ENCODE measurements at places on chromosomes 11 and 22.
A peak's percentile ranks its signal among the peaks of the same experiment; 100 is the strongest.

- no peak for DNase-seq
Measured at GRCh38 chr22:41974691-41975290, 5.5 kb downstream of the SEPTIN3 start.

GRCh38 chr11:45771566-45772448 lies 33.1 kb upstream of the SLC35C1 start:
- peak; percentile 36 for DNase-seq

GRCh38 chr11:94650756-94651155 lies 83.6 kb downstream of the PIWIL4 start:
- no peak for DNase-seq

DNA sequence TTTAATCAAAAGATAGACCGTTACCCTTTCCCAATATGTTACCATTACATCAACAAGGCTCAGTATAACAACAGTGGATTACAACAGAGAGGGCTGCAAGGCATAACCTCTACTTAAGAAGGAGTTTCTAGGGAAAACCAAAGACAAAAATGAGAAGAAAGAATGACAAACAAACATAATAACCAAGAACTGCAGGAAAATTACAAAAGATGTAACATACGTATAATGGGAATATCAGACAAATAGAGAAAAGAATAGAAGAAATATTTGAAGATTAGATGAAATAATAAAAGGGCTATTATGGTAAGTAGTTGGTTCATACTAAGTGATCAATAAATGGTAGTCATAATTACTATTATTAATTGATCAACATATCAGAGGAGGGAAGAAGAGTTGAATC lies 39.1 kb downstream of the SPON1 start:
- no peak for DNase-seq

DNA sequence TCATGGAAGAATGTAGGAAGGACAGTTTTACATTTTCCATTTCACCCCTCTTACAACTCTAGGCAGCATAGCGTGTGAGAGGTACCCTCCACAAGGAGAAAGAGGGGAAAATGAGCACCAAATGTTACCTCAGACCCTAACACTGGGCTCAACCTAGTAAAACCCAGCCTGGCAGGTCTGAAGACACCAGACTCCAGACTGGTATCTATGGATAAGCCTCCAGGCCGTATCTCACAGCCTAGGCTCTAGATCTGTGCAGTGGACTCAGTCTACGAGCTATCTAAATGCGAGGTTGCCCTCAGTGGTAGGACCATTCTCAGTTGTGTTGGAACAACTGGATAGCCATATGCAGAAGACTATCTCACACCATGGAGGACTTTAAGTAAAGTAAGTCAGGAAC lies 10.5 kb downstream of the TRIM5 start:
- DNase-seq = no peak

DNA sequence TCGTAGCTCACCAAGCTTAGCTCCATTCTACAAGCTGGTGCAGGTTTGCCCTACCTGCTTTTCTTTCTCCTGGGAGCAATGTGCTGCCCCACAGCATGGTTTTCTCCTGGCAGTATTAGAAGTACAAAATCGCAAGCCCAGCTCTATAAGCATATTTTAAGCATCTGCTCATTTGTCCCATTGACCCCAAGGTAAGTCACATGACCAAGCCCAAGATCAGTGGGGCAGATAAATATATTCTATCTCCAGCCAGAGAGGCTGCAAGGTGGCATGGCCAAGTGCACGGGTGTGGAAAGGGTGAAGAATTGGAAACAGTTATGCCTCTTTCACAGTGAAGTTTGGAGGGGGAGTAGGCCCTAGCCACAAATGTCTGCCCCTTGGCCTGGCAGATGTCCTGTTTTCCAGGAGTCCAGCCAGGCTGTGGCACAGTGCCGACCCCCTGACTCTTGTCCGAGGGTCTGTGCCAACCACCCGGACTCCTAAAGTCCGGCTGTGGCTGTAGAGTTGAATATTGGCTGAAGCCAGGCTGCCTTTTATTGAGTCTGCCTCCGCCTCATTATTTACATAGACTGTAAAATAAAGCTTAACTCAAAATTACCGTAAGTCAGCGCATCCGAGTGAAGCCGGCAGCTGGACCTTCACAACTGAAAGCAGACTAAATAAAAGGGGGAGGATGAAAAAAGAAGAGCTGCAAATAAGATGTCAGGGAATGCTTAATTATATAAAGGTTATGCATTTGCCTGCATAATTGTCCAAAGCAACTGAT lies 165.7 kb downstream of the COMMD9 start:
- no peak for DNase-seq

GRCh38 chr11:76161261-76161961 lies 44.9 kb downstream of the WNT11 start:
- DNase-seq = no peak

DNA sequence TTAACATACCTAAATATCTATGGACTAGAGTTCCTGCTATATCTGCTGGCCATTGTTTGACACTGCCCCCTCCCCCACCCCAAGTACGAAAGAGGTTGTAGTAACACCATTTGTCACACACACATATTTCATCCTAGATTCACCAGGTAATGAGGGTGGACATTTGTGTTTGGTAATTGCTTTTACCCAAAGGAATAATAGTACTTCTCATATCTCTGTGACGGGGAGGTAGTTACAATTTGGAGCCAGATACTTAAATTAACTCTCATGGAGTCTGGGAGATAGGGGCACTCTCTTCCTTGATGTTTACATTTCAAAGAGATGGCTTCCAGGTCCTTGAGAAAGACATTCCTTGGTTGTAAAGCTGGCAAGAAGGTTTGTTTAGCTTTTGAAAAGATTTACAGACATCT lies 38.7 kb downstream of the REXO2 start:
- DNase-seq = no peak

- no peak for DNase-seq
Measured at GRCh38 chr11:70577948-70578347, 179.6 kb downstream of the CTTN start.

DNA sequence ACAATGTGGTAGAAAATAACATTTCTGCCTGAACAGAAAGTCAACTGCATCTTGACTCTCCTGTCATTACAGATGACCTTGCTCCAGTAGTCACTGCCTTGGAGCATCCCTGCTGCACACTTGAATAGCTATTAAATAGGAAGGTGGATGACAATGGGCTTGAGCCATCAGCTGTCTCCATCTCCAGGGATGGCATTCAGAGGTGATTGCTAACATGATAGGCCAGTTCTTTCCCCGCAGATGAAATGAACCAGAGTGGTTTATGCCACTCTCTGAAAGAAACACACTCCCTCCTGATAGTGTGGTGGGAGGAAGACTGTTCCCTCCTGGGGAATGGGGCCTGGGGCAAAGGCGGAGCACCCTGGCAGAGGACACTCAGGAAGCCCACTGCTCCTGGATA lies 57.1 kb upstream of the OLFML1 start:
- DNase-seq = no peak

GRCh38 chr11:124310721-124311120 lies 3.0 kb downstream of the OR8D1 start:
- no peak for DNase-seq

Measured in HS-27A (cell line).